Frontal cortex (tissue), 4 donors: ENCODE measurements at places on chromosomes 7 and 10. TPM values are rescaled to one million over a fixed set of nuclear protein-coding genes. Genes with fewer than 3 reads are reported as not detected.

HACD1 gene
- 18.3 TPM for total RNA-seq

PON3 gene
- total RNA-seq = 0.41 TPM

CALHM3 gene
- not detected for total RNA-seq

- DNase-seq = no peak
Measured at GRCh38 chr7:131493081-131493480, 63.3 kb downstream of the PODXL start.

DNA sequence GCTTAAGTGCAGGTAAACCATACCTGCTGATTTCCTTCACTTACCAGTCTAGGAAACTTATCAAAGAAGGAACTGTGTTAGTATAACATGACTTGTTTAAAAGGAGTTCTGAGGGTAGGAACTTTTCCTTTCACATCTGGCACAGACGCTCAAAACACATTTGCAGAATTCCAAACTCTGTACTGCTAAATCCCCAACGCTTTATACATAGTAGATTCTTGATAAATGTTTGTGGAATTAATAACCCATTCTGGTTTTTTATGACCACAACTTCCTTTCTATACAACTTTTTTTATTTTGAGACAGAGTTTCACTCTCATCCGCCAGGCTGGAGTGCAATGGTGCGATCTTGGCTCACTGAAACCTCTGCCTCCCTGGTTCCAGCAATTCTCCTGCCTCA lies 7.7 kb upstream of the TRUB1 start:
- DNase-seq = no peak

DNA sequence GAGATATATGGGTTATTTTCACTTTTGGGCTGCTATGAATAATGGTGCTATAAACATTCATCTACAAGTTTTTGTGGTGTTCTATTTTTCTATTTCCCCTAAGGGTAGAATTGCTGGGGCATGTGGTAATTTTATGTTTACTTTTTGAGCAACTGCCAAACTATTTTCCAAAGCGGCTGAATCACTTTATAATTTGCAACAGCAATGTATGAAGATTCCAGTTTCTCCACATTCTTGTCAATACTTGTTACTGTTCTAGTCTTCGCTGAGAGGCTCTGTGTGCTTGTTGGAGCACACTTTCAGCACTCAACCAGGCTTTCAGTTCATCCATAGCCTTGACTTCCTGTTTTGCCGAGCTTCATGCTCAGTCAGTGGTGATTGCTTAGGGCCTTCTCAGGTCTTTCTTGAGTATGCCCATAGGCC lies 39.0 kb downstream of the ADK start:
- no peak for DNase-seq

DNA sequence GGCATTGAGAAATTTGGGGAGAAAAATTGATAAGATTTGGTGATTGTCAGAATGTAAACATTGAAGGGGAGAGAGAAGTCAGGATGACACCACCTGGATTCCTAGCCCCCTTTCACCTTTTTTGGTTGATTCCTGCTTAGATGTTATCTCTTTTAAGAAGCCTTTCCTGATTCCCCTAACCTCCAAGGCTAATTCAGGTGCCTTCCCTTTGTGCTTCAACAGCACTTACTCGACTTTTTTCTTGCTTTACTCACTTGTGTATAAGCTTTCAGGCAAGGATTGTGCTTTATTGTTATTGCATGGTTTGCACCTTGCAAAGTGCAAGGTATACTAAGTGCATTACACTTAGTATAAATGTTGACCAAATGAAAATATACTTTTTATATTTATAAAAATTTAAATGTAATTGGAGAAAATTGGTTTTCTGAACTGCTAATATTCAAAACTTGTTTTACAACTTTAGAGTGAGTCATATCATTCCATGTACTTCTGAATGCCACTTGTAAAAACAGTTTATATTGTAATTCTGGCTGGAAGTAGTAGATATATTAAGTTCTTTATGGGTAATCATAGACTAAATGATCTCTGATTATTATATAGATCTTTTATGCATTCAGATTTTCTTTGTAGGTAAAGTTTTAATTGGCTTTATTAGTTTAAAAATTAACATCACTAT lies 13.2 kb downstream of the SHOC2 start:
- DNase-seq = no peak
